ENCODE measurements at places on chromosomes 7 and 10.

GRCh38 chr7:133709036-133709880 is 417.9 kb upstream of the LRGUK start:
- no peak for DNase-seq

- DNase-seq, result no peak
Observed at GRCh38 chr7:99559175-99559915, 903 bp downstream of the ZNF655 start.

DNA sequence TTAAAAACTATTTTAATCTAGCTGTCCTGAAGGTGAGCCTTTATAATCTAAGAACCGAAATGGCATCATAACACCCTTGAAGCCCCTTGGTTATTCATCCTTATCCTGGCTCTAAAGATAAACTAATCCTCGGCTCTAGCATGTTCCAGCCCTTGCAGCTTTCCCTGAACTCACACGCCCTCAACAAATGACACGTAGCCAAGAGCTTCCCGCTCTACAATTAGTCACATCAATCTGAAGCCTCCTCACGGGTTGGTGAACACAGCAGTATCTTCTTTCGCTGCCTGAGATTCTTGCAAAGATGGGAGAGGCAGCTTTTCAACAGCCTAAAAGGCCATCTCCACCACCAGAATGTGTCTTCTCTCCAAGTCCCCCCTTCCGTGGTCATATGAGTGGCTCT is 4.1 kb downstream of the FRMD4A start:
- DNase-seq, result no peak

GRCh38 chr10:29199941-29200679 is 88.8 kb upstream of the LYZL1 start:
- DNase-seq, result no peak

DNA sequence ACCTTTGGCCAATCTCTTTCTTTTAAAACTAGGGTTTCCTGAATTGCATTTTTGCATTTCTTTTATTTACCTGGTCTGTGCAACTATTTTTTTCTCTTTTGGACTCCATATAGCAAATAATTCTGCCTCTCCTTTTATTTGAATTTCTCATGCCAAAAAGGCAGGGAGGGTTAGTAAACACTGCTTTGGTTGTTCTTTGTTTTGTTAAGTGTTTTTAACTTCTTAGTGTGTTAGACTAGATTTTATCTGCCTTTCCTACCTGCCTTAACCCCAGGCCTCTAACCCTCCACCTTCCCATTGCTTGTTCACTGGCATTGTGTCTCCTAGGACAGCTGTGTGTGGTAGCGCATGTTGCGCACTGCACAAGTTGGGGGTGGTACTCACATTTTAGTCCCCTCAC is 18.1 kb downstream of the ZMIZ1 start:
- no peak for DNase-seq

DNA sequence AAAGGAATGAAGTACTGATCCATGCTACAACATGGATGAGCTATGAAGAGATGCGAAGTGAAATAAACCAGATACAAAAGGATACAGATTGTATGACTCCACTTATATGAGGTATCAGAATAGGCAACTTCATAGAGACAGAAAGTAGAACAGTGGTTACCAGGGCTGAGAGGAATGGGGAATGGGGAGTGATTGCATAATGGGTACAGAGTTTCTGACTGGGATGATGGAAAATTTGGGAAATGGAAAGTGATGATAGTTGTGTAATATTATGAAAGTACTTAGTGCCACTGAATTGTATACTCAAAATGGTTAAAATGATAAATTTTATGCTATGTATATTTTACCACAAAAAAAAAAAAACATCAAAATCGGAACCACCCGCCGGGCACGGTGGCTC is 3.9 kb downstream of the ATXN7L1 start:
- DNase-seq, result no peak

DNA sequence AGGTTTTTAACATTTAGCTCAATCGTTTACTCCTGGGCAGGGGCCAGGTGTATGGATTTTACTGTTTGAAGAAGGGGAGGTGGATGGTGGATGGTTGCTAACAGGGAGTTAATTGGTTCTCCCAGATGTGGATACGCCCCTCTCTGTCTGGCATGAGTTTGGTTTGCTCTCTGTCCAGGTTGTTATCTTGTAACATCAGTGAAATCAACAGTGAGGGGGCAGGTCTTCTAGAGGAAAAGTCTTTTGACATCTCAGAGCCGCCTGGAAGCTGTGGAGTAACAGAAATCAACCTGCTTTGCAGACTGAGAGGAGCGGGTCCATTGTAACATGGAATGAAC is 243.4 kb downstream of the MGMT start:
- no peak for DNase-seq

GRCh38 chr7:19939746-19940145 is 166.3 kb upstream of the TMEM196 start:
- DNase-seq, result no peak

DNA sequence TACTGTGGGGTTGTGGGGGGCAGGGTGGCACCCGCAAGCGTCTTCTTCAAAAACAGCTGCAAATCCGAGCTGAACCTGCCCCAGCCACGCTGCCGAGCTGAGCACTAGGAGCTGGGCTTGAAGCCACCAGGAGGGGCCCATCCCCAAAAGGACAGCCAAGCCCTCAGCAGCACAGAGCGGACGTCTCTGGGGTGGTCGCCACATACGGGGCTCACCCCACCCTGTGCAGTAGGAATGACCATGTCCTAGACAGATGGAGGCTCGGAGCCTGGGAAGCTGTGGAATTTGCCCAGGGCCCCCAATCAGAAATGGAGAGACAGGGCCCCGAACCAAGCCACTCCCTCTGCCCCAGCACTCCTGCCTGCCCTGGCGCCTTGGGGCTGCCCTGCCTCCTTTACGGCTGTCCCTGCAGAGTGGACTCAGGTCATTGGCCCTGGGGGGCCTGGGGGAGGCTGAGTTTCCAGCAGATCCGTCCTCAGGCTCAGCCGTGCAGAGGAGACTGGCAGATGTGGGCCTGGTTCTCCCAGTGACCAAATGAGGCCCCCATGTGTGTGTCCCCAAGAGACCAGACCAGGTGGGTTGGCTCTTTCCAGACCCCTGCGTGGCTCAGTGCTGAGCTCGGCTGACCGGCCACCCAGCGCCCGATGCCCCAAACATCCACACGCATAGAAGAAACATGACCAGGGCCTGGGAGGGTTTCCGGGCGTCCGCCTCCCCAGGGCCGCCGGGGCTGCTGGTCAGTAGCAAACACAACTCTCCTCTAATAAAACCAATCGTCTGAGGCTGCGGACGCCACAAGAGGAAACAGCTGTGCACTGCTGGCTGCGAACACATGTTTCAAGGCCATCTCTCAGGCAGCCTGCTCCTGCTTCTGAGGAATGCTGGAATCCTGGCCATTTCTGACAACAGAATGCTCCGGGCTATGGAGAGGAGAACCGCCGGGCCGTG is 54.9 kb downstream of the PDGFA start:
- DNase-seq, result no peak

DNA sequence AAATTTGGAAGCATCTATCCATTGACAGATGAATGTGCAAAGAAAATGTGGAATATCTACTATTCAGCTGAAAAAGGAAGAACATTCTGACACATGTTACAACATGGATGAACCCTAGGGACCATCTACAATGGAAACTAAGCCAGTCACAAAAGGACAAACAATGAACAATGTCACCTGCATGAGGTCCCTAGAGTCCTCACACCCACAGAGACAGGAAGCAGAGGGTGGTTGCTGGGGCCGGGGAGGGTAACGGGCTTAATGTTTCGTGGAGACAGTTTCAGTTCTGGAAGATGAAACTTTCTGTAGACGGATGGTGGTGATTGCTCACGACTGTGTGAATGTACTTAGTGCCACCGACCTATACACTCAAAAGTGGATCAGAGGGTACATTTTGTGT is 282.9 kb downstream of the ADARB2 start:
- no peak for DNase-seq

GRCh38 chr10:79396520-79396919 is 48.9 kb downstream of the ZCCHC24 start:
- DNase-seq, result no peak

GRCh38 chr7:91826377-91826776 is 54.1 kb downstream of the MTERF1 start:
- DNase-seq, result no peak

- DNase-seq, result no peak
Observed at GRCh38 chr7:37815671-37816371, 32.6 kb upstream of the NME8 start.

GRCh38 chr7:136717910-136718557 is 150.4 kb upstream of the CHRM2 start:
- DNase-seq, result no peak

- DNase-seq, result no peak
Observed at GRCh38 chr10:115871855-115872254, 401.2 kb downstream of the GFRA1 start.

GRCh38 chr7:79304711-79305110 is 148.8 kb downstream of the MAGI2 start:
- DNase-seq, result no peak

- DNase-seq, result no peak
Observed at GRCh38 chr7:52726493-52726892, 308.9 kb upstream of the POM121L12 start.

DNA sequence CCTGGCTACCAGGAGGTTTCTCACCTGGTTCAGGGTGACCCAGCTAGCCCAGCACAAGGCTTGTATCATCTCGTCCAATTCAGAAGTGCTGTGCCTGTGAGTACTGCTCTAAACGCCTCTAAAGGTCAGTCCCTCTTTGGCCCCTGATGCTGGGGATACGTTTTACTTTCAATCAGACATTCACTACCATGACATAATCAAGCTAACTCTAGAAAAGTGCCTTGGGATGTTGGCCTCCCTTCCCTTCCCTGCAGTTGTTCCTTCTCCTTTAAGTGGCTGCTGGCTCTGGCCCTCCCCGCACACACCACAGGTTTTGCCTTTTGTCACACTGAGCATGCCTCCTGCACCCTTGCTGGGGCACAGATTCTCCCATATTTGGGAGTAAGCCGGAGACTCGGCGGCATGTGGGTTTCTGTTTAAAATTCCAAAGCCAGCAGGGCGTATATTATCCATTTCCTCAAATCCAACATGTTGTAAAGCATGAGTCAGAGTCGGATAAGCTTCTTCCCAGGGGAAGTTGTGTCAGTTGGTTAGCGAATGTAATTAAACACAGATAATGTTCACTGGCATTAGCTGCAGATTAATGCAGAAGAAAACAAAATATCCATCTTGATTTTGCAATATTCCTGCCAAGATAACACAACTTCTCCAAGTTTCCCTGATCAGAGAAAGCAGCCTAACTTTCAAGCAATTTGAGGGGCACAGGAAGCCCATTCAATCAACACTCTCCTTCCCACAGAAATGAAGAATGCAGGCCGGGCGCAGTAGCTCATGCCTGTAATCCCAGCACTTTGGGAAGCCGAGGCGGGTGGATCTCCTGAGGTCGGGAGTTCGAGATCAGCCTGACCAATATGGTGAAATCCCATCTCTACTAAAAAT is 31.8 kb upstream of the VCL start:
- no peak for DNase-seq

DNA sequence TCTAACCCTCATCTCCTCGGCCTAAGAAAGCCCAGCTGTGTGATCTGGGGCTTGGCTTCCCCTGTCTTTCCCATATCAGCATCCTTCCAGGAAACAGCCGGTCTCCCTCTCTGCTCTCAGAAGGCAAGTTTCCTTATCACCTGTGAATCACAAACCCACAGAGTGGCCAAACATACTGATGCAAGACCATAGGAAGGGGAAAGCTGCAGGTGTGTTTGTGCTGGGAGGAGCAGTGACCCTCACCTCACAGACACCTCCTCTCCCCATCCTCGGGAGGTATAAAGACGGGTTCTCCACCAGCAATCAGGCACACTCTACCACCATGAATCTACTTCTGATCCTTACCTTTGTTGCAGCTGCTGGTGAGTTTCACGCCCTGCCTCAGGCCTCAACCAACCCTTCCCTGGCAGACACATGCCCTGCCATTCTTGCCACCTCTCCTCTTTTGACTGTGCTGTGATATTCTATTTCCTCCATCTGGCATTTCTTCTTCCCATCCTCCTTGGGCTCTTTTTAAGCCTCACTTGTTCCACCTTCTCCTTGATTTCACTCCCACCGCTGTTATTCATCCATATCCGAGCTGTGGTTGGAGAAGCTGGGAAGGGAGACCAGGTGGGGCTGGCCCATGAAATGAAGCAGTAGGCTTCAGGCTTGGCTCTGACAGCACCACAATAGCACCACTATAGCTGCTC is at the start of gene PRSS2:
TSS of gene PRSS2 (plus strand) at position 310 of the 692 bp plus-strand sequence. CDS start at position 323, 13 bp downstream.
- no peak for DNase-seq

DNA sequence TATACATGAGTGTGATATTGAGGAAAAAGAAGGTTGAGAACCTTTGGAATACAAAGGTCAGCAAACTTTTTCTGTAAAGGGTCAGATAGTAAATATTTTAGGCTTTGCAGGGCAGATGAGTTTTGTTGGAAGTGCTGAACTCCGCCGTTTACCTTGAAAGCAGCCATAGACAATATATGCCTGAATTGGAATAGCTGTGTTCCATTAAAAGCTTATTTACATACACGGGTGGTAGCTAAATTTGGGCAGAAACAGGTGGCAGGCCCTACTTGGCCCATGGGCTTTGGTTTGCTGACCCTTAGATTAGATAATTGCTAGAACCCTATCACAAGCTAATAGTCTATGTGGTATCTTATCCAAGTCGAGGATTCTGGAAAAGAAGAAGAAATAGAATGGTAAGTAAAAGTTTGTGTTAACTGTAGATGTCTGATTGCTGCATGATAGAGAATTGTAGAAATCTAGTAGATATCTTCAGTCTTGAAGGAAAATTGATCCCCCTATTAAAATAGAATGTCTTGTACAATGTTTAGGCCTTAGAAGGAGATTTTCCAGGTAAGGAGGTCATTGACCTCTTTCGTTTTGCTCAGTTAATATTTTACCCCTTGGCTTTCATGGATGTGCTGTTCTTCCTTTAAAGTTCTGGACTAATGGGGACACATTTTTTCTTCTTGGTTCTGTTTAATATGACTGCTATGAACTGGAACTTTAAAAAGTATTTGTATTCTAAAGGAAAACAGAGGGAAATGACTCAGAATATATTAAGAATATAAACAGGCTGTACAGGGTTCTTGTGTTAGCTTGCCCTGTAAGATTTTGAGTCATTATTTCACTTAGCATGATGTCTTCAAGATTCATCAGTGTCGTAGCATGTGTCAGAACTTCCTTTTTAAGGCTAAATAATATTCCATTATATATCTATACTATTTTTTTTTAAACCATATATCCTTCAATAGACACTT is 8.0 kb downstream of the RBM33 start:
- DNase-seq, result no peak

GRCh38 chr7:21967598-21968003 is 21.9 kb upstream of the CDCA7L start:
- no peak for DNase-seq

DNA sequence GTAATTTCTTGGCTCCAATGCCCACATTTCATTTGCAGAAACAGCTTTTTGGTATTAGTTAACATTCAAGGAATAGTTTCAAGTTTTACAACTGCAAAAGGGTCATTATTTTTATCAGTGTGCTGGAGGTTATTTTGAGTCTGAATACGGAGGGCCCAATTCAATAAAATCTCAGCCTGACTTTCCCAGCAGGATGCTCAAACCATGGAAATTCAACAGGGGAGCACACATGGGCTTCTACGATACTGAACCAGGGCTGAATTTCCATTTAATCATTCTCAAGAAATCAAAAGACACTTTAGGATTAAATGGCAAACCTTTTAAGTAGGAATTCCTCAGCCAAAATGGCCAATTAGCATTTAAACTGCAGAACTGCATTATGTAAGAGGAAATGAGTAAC is 700.9 kb upstream of the ANKRD30A start:
- DNase-seq, result no peak

All from stimulated activated CD8-positive, alpha-beta memory T cell treated with anti-CD3 and anti-CD28 coated beads, Interleukin-4, amount 100 ng/mL, for 4 hours (primary cell).